ENCODE measurements at places on chromosomes 5 and 9.

GRCh38 chr9:121821326-121821725, 169.9 kb downstream of the DAB2IP start:
- no peak for DNase-seq

- peak; percentile 50 for DNase-seq
Measured at GRCh38 chr5:42949348-42950115, 90.6 kb downstream of the ANXA2R start.

GRCh38 chr5:93673316-93673954, 68.0 kb downstream of the POU5F2 start:
- DNase-seq, result no peak

DNA sequence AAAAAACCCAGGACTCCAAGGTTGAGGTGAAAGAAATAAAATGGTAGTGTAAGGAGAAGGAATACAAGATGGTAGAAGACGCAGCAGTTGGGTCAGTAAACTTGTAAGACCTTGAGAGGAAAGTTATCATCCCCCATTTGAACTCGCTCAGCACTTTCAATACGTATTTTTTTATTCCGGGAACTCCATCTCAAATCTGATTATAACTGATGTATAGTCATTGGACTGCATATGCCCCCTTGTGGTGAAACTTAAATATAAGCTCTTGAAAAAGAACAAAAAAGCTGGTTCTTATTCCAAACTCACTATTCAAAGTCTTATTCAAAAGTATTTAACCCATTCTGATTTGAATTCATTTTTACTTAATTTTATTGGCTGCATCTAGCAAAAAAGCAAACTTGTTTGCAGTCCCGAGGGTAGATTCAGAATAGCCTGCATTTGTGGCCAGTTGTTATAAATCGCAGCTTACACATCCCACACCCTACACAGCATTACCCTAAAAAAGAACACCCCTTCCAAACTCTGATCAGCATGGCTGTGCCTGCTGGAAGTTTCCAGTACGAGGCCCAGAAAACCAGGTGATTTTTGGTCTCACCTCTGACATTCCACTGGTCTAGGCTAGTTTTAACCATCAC, 118.0 kb downstream of the ESM1 start:
- DNase-seq, result peak; percentile 78

GRCh38 chr5:55254802-55255201, 21.4 kb upstream of the CCNO start:
- DNase-seq, result no peak

DNA sequence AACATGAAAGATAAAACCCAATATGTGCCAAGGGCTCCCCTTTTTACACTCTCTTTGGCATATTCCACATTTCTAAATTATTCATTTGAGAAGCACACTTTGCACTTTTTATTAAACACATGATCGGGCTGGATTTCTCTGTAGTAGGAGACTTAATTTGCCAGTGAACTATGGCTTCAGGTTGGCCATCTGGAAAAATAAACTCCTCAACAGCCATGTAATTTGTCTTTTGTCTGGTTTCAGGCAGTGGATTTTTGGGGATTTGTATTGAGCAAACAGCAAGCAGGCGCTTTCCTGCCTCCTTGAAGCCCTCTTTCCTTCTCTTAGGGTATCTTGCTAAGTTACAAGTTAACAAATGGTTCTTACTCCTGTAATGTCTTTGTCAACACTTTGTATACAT, 73.0 kb upstream of the DMRTA1 start:
- DNase-seq, result no peak

- peak; percentile 34 for DNase-seq
Measured at GRCh38 chr5:84149094-84149493, 235.6 kb downstream of the EDIL3 start.

DNA sequence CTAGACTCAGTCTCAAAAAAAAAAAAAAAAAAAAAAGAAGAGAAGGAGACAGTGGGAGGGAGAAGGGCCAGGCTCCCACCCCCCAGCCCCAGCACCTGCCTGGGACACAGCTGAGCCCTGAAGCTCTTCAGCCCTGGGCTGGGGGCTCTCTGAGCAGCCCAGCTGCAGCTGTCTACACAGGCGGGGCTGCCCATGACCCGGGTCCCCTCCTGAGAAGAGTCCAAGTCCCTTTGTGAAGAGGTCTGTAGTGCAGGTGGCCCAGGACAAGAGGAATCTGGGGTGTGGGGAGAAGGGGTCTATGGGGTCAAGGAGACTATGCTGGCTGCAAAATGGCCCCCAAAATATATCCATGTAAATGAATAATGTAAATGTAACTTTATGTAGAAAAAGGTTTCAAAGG, 6.7 kb upstream of the LCN2 start:
- no peak for DNase-seq

GRCh38 chr5:68533051-68533450, 317.5 kb downstream of the PIK3R1 start:
- no peak for DNase-seq

DNA sequence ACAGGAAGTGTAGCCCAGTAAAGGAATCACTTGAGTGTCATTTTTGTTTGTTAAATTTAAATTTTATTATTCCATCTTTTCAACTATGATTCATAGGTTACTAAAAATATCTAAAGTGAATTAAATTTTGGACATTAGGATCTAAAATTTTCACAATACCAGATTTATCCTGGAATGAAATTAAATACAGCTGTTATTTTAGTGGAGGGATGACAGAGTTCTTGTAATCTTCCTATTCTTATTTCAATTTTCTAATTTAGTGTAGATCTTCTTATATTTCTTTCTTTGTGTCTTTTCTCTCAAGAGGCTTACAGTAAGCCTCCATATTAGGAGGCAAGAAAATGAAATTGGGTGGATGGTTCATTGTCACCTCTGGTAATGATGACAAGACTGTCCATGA, 167.9 kb upstream of the TNC start:
- DNase-seq, result no peak

DNA sequence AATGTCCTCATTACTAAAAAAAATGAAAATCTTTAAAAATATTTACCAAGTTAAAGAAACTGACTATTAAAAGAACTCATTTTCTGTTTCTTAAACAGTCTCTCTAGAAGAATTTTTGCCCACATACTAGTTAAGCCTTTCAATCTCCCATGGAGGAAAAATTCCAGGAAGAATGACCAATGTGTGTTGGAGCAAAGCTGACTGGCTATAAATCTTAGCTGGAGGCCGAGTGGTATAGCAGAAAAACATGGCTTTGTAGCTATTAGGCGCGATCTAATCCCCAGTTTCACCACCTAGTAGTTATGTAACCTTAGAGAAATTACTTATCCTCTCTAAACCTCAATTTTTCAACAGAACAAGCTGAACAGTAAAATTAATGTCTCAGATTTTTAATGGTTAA, 135.5 kb upstream of the PRLR start:
- DNase-seq, result no peak

DNA sequence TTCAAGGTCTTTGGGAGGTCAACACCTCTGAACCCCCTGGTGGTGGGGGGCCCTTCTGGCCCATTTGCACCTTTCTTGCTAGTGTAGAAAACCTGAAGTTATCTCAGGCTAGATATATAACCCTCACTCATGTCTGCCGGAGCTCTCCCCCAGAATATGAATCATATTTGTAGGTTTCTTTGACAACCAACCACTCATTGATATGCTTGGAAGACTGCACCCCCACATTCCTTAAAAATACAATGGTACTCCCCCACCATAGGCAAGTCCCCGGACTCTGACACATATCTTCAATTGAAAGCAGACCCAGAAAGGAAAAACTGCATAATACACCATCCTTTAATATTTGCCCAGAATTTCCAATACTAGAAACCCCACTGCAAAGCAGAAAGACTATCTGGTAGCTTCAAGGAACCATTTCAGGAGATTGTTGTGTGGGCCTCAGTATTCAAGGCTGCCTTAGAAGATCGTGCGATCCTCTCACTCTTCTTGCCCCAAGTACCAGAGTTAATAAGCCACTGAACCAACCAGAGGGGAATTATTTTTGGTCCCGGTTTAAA, 978 bp upstream of the UBE2B start:
- DNase-seq, result no peak

GRCh38 chr5:115962565-115963402, 509 bp downstream of the LVRN start:
- DNase-seq, result peak; percentile 70

DNA sequence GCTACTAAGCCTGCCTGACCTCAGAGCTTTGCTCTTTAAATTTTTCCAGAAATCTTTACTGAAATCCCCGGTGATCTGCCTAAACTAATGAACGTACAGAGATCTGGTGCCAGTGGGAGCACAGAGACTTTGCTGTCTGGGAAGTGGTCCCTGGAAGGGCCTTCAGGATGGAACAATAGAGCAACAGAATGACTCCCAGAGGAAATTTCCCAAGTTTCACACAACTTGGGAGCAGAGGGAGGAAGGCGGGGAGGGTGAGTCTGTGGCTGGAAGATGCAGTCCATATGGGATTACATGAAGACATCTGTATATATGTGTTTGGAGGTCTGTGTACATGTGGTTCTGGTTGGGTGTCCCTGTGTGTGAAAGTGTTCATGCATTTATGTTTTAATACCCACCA, 638.3 kb downstream of the CCDC171 start:
- no peak for DNase-seq

DNA sequence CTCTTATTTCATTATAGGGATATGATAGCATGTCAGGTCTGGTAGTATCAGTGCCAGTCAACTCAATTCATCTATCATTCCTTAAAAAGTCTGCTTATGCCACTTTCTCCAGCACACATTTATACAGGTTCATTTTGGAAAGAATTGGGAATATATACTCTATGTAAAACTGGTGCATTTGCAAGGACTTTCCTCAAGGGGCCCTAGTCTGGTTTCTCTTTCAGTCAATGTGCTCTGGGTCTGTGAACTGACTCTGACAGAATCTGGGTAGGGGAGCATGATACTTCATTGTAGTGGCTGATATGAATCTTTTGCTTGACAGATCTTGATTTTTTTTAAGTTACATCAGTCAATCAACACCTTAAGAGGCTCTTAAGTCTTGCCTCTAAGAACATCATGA, 313.9 kb downstream of the HTR1A start:
- DNase-seq, result peak; percentile 19

DNA sequence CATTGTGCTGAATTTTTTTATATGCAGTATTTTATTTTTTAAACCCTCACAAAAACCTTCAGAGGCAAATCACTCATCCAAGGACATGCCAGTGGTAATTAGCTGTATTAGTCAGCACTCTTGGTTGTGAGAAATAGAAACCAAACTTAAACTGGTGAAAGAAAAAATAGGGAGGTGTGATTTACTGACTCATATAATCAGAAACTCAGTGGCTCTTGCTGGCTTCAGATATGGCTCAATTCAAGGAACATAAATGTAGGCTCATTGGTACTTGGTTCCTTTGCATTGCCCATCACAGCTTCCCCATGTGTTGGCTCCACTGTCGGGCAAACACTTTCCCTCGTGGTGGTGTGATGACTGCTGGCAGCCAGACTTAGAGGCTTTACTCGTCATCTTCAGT, 497.2 kb downstream of the MAT2B start:
- DNase-seq, result no peak

- DNase-seq, result no peak
Measured at GRCh38 chr5:162139190-162139589, 71.6 kb downstream of the GABRG2 start.

- DNase-seq, result no peak
Measured at GRCh38 chr9:108103046-108103693, 613.6 kb upstream of the KLF4 start.

DNA sequence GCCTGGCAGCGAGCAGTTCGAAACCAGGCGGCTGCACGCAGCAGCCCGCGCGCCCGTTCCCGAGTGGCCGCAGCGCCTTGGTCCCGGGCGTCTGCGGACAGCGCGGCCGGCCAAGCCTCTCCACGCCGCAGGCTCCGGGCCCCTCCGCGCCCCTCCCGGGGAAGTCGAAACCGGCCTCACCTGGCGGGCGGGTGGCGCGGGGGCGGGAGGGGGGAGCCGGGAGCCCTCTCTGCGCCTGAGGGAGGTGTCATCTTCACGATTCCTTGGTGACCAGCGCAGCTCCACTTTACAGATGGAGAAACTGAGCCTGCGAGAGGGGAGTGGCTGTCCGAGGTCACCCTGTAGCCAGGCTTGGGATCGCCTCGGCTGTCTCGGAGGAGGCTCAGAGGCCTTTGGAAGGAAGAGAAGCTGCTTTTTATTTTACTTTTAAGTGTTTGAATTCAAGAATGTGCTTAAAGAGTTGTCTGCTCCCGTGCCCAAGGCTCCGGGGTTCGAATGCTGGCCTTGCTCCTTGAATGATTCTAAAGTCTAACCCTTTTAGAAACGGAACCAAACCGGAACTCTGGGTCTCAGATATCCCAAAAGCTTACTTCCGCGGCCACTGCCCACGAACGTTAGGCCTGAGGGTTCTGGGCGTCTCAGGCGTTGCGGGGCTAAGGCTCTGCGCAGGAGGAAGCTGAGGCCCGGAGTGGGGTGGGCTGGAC, 662 bp downstream of the SUSD3 start:
- no peak for DNase-seq

DNA sequence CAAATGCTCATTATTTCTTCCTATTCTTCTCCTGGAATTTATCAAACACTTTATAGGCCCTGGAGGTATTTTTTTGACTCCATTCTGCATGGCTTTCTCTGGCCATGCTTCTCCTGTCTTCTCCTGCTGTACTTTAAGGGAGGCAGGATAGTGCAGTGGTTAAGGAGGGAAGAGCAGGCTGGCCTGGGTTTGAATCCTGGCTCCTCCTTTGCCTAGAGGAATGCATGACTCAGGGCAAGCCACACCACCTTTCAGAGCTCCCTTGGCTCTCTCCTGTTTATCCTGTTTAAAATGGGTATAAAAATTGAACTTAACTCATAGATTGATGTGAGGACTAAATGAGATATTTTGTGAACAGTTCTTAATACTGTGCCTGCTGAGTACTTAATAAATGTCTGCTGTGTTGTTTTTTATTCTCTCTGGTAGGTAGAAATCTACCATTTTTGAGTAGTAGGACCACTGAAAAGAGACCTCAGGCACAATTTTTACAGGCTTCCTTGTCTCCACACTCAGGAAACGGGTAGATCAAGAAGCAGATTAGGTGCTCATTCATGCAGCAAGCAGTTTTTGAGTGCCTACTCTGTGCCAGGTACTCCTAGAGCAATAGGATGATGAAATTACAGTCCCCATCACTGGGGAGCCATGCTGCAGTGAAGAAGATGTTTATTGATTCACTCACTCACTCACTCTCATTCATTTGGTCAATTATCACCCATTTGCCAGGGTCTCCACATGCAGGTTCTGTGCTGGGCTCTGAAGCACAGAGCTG, 32.7 kb upstream of the ARAP3 start:
- no peak for DNase-seq

DNA sequence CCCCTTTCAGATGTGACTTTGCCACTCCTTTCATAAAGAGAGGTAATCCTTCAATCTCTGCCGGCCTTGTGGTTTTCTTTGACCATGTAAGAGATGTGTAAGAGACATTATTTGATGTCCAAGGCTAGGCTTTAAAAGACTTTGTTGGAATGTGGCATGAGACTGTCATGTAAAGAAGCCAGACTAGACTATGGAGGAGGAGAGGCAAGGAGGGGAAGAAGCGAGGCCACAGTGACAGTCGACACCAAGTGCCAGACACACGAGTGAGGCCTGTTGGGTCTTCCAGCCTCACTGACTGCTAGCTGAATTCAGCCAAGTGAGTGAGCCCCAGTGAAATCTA, 1013.3 kb downstream of the MAT2B start:
- DNase-seq, result no peak

DNA sequence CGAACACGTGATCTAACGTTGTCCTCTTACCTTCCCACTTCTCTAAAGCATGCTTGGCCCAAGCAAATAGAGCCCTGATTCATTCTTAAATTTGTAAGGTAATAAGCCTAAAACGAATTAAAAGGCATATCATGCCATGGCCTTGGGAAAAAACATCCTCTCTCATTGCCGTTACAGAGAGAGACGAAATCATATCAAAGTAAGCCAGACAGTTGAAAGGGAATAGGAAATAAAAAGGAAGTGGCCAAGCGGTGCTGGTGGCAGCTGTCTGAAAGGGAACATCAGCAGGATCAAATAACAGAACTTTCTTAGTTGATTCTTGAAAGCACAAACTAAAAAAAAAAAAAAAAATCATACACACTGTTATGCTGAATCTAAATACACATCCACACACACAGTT, 49.1 kb upstream of the CDH6 start:
- DNase-seq, result no peak

Measured in GM23338 (cell line).